ENCODE measurements at places on chromosomes 11 and 22.
A peak's percentile ranks its signal among the peaks of the same experiment; 100 is the strongest.

- DNase-seq, result no peak
Measured at GRCh38 chr22:37378642-37379058, 48.6 kb downstream of the ELFN2 start.

DNA sequence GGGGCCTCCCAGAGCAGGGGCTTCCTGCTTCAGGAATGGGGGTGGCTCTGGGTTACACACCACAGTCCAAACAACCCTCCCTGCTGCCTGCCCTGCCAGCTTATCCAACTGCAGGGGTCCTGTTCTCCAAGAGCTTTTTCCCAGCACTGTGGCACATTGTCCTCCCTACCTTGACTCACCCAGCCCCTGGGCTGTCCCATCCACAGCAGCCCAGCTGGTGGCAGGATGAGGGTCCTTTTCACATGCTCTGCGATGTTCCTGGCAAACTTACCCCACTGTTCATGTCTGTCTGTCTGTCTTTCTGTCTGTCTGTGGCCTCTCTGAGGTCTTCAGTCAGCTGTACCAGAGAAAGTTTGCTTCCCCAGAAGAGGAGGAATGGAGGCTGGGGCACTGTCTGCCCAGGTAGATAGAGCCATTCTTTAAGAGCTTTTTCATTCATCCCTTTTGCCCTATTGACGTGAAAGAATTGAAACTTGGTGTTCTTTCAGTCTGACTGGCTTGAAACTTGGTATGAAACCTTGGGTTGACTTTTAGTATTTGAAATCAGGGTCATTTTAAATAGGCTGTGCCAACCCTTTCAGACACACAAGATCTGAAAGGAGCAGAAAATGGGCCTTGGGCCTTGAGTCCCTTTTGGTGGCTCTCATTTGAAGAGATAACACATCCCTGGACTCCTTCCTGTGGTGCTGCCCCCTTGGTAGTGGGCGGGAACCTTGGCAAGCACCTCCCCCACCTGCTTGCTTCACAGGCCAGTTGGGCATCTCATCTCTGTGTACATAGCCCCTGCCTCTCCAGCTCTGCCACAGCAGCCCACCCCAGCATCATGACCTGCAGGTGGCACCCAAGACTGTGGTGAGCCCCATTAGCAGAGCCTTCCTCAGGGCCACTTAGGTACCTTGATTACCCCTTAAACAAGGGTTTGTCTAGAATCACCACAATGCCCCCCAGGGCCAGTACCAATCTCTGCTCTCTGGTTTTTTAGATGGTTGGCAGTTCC, 74.6 kb upstream of the SUSD2 start:
- DNase-seq, result no peak

GRCh38 chr22:28051787-28052356, 132.8 kb upstream of the PITPNB start:
- DNase-seq, result peak; percentile 58

- peak; percentile 34 for DNase-seq
Measured at GRCh38 chr11:7251836-7252682, at the start of gene SYT9. Gene SYT9, plus strand, starts transcription at chr11:7251904. Its CDS starts 283 bp downstream, at chr11:7252187.

- DNase-seq, result no peak
Measured at GRCh38 chr11:107562647-107563208, 2.8 kb downstream of the ALKBH8 start.

GRCh38 chr11:41921746-41922390, 462.4 kb upstream of the LRRC4C start:
- no peak for DNase-seq

DNA sequence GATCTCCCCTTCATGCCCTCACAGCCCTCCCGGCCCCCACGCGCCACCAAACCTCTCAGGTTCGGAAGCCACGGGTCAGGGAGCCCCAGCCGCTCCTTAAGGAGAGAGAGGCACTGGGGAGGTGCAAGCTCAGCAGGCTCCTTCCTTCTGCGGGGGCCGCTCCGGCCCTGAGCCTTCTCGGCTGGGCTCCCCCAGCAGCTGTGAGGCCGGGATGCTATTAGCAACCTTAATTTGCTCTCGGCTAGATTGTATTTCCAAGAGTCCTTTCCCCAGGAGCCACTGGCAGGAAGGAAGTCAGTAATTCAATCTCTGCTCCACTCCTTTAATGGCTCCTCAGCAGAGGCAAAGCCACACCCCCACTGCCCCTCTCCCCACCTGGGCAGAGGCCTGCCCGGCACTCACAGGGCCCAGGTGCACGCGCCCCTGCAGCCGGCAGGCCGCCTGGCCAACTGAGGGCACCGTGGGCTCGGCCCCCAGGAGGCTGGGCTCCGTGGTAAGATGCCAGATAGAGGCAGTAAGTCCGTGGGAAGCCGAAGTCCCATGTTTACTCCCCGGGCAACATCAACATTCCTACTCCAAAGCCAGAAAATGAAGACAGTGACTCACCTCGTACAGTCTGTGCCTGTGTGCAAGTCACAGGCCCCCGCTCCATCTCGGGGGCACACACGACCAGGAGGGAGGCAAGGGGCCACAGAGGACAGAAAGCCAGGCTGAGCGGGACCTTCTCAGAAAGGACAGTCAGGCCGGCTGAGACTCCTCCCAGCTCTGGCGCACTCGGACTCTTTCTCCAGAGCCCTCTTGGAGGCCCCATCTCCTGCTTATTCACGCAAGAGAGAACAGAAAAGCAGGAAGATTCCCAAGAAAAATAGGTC, 5.2 kb downstream of the IGSF9B start:
- no peak for DNase-seq

DNA sequence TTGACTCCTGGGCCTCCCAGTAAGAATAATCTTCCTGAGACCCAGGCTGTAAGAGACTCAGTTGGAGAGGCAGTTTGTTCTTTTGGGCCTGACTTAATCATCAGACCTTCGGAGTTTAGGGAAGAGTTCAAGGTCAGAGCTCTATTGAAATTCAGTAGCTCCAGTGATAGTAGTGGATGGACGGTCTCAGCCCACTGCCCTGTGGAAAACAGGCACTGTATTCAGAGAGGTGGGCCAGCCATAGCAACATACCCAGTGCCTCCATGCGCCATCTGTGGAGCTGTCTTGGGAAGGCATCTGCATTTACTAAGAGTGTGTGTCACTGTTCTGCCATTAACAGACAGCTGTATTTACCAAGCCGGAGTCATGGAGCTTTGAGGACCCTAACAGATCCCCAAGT, 2.9 kb downstream of the SMARCB1 start:
- no peak for DNase-seq

GRCh38 chr22:45602004-45602733, 69.5 kb upstream of the ATXN10 start:
- DNase-seq, result no peak

DNA sequence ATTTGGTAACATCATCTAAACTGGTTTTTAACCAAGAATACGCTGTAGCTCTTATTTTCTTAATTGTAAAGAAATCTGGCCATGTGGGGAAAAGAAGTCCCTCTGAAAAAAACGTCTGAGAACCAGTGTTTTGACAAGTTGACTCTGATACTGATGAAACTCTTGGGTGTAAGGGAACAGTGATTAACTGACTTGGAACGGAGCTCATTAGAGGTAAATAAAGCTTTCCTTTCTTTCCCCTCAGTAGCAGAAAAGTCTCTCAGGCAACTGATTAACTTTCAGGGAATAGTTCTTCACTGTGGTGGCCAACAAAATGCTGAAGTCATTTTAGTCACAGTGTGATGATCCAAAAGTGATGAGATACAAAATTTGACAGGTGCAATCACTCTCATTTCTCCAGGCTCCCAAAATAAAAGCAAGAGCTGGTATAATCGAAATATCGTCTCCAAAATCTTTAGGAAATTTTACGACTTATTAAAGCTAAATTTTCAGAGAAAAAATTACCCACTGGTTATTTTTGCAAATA, 52.3 kb downstream of the SLC36A4 start:
- no peak for DNase-seq

GRCh38 chr11:73287400-73288101, 15.4 kb downstream of the P2RY6 start:
- DNase-seq, result no peak

DNA sequence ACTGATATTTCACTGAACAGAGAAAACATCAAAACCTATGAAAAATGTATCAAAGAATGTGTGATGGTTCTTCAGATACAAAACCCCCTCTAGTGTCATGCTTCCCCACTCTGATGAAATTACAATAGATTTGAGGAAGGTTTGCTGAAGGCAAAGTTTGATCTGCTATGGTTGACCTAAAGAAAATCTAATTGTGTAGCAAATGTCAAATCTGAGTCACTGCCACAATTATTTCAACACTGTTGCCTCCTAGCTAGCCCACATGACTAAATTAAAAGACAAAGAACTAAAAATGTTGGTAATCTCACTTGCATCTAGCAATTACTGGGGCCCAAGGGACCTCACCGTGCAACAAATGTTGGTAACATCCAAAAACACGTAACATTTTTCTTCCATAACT, 728.0 kb downstream of the DLG2 start:
- DNase-seq, result no peak

GRCh38 chr11:9868641-9869040, 204.8 kb downstream of the SWAP70 start:
- DNase-seq, result no peak

- no peak for DNase-seq
Measured at GRCh38 chr22:29206372-29207242, 911 bp downstream of the EMID1 start.

DNA sequence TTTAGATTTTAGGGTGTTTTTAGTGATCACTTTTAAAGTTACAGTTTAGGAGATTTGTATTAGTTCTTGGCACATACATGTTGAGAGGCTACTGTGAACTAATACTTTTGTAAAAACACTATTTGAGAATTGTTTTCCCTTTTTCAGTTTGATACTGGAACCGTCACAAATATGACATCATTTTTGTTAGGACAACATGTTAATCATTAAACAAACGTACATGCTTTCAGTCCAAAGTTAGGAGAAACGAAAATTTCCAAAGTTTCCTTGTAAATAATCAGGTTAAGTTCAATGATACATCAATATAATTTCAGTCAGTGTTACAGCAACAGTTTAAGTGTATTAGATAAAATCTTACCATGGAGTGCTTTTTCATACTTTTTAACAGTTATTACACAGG, 53.1 kb downstream of the SPECC1L start:
- DNase-seq, result no peak

GRCh38 chr11:120778685-120779490, 245.0 kb upstream of the TBCEL start:
- DNase-seq, result no peak

DNA sequence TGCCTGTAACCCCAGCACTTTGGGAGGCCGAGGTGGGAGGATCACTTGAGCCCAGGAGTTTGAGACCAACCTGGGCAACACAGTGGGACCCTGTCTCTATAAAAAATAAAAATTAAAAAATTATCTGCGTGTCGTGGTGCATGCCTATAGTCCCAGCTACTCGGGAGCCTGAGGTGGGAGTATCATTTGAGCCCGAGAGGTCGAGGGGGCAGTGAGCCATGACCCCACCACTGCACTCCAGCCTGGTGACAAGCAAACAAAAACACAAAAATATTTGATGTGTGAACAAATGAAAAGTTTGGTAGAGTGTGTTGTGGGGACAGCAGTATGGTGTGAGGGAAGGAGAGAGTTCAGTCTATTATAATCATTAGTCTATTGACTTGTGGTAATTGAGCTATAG, 90.8 kb upstream of the PARVA start:
- peak; percentile 15 for DNase-seq

DNA sequence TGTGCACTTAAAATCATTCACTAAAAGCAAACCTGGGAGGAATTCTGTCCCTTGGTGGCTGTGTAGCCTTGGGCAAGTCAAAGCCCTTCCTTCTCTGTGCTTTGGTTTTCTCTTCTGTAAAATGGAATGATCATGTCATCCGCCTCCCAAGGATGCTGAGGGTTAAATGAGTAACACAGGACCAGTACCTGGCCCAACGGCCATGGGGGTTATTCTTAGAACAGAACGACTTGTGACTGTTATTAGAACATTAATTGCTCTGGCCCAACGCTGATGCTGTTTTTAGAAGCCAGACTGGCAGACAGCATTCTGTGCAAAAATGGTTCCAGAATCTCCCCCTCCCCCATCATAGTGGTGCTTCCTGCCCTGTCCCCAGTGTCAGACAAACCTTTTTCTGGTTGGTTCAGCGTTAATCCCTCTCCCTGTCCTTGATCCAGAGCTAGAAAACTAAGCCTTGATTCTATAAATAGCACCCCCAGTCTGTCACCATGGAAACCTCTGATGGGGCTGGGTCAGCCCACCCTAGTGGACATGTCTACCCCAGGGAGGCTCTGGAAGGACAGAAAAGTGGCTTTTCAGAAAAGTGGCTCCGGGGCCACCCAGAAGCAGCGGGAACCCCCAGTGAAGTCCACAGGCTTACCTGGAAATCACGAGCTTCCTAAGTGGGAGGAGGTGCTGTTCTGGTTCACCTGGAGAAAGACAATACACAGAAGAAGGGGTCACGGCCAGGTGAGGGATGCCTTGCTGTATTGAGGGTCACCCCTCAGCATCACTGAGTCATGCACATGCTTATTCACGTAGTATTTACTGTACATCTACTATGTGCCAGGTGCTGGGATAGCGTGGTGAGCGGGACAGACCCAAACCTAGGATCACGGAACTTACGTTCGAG, 15.5 kb upstream of the TFIP11 start:
- no peak for DNase-seq

DNA sequence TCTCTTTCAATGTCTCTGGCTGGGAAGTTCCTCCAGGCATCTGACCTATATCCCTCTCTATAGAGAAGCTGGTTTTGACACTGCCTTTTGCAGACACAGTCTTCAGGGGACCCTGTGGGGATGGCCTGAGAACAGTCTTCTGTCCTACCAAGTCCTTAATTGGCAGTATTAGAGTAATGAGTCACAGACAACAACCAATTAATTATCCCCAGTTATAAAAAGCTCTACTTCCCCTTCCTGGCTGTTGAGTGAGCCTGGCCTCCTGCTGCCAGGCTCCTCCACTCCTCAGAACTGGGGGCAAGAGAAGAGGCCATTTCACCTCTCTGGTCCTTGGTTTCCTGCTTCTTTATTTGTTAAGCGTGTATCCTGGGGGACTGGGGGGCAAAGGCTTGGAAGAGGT, 41.2 kb upstream of the KLHL35 start:
- no peak for DNase-seq

GRCh38 chr11:8283465-8284230, 20.0 kb upstream of the LMO1 start:
- DNase-seq, result peak; percentile 11

- peak; percentile 93 for DNase-seq
Measured at GRCh38 chr11:13008625-13009475, at the start of gene RASSF10. Gene RASSF10, plus strand, starts transcription at chr11:13009316. Its CDS starts 261 bp downstream, at chr11:13009577.

DNA sequence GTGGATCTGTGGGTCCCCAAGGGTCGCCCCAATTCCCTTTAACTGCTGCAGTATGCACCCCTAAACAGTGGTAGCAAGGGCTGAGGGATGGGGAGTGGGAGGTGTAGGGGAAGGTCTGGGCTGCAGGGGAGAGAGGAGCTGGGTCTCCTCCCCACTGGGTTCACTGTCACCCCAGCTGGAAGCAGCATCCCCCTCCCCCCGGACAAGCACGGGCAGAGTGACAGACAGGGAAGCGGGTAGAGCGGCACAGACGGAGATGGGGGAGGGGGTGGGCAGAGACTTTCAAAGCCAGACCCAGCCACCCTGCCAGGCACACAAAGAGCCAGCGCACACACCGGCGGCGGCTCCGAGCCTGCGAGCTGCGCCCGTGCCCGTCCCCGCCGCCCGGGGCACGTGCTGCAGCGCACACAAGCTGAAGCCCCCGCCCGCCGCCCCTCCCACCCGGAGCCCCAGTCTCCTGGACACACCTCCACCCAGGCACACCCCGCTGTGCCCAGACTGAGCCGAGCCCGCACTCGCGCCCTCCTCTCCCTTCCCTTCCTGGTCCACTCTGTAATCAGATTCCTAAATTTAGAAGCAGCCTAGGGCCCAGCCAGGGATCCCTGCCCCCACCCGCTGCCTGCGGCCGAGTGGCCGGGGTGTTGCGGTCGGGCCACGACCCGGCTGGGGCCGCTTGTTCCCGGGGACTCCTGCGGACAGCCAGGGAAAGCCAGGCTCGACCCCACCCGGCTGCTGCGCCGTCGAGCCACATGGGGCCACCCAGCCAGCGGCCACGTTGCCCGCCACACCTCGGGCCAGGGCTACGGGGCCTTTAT, 935 bp upstream of the RCOR2 start:
- peak; percentile 90 for DNase-seq

Measured in colonic mucosa (tissue), 4 donors.